NCI-H82 (cell line): ENCODE measurements at places on chromosomes 2 and 18.

DNA sequence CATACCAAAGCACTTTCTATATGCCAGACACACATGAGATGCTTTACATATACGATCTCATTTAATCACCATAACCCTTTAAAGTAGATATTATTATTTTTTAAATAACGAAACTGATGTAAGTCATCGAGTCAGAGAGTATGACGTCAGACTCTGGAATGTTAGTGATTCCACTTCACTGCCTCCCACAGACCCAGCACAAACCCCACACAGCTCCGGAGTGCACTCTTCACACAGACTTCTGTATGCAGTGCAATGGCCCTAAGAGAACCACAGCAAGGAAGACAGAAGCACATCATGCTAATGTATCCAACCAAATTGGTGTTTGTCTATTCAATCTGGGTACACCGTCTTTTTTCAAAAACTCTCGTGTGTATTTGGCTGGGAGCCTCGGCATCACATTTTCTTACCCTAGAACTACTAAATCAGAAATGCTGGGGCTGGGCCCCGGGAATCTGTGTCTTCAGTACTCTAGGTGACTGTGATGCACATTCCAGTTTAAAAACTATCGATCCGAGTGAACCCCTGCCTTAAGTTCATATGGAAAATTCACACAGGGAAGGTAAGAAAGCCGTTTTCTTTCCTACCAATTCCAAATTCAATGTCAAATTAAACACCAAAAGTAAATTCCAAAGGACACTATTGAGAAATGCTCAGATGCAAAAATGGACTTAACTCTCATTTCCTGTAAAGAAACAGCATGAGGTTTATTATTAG is 117.7 kb upstream of the ACVR1C start:
- DNase-seq, result no peak

DNA sequence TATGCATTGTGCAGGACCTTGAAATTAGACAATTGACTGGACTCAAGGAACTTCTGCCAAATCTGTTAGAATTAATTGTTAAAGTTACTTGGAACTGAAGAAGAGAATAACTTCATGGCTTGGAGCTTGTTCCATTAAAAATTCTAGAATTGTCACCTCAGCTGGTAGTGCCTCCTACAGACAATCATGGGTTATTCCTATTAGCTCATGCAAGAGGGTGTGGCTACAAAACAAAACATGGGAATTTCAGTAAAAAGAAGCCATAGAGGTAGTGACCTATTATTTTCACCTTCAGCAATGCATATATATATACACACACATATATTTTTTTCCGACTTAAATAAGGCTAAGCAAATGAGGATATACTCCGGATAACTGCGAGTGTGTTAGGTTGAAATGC is 181.9 kb upstream of the DTNA start:
- DNase-seq, result no peak

DNA sequence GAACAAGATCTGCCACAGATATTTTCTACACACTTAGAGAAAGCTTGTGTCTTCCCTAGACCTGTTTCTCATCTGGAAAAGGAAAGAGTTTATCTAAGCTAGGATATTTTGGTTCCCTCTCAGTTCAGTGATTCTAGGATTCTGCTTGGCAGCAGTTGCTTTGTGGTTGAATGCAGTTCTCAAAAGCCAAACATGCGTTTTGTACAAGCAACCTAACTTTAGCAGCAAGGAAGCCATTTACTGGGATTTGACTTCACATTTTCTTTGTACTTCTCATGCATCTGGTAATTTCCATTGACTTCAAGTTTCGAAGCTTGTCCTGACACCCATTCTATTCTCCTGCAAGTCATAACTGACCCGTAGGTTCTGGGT is 33.3 kb downstream of the VSNL1 start:
- DNase-seq, result no peak

GRCh38 chr2:215002500-215002899 is 135.9 kb downstream of the ABCA12 start:
- DNase-seq, result peak; percentile 88

DNA sequence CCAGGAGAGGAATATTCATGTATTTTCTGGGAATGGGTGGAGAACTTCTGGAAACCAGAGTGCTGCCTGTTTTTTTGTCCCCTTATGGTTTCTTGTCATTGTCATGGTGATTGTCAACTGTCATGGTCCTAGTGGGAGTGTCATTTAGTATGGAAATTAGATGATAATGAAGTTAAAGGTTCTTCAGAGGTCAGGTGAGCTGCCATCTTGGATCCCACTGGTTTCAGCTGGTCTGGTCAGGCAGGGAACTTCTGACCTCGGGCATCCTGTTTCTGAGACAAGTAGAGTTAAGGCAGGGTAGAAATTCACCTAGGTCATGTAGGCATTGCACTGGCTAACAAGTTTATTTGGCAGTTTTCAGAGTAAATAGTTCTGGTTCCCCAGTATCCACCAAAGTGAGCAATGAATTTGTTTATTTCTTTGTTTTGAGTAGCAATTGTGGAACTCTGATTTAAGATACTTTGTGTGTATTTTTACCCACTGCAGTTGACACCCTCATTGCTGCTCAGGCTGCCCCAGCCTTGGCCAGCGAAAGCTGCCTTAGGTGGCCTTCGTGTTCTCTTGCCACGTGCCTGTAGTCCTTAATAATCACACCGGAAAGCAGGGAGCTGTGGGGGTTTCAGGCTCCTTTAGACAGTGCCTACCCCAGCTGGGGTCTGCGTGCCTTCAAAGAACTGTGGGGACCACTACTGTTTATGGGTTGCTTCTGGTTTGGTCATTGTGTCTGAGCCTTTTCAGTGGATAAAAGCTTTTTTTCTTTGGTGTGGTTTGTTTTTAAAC is 48.7 kb downstream of the NCK2 start:
- DNase-seq, result no peak

- DNase-seq, result no peak
Observed at GRCh38 chr2:58376592-58376991, 135.5 kb upstream of the FANCL start.

DNA sequence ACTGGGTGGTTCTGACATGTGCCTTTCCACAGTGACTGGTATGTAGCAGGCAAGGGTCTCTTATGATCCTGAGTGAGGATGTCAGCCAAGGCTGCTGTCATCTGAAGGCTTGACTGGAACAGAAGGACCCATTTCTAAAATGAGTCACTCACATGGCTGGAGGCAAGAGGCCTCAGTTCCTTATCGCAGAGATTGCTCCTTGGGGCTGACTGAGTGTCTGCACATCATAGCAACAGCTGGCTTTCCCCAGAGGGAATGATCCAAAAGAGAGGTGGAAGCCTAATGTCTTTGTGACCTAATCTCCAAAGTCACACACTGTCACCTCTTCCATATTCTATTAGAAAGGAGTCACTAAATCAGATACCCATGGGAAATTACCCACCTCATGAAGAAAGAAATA is 114.0 kb downstream of the NEDD4L start:
- peak; percentile 30 for DNase-seq

GRCh38 chr2:74712223-74713053 is 58.4 kb downstream of the SEMA4F start:
- no peak for DNase-seq

DNA sequence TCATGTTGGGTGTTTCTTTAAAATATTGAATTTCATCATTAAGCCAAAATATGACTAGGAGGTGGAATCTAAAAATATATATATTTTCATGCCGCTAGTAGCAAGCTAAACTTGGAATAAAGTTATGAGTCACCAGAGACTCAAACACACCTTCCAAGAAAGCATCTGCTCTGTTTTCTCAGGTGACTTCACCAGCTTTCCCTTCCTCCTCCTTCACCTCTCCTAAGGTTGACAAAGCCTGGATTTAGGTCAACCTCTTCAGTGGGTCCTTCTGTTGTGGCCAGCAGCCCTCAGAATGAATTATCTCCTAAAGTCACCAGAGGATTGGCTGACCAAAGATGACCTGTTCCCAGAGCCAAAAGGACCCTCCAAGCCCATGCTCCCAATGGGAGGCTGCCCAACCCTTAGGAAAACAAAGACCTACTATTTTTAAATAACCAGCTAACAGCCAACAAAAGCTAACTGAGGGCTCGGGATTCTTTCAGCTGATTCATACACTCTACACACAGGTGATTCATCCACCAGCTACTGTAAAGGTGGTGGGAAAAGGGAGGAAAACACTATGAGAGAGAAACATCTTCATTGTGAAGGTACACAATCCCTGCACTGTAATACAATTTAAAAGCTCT is 113.9 kb downstream of the MYO5B start:
- DNase-seq, result no peak

- no peak for DNase-seq
Observed at GRCh38 chr18:51192696-51193095, 4.8 kb downstream of the MEX3C start.

GRCh38 chr18:58860747-58861231 is 3.9 kb upstream of the ZNF532 start:
- no peak for DNase-seq

DNA sequence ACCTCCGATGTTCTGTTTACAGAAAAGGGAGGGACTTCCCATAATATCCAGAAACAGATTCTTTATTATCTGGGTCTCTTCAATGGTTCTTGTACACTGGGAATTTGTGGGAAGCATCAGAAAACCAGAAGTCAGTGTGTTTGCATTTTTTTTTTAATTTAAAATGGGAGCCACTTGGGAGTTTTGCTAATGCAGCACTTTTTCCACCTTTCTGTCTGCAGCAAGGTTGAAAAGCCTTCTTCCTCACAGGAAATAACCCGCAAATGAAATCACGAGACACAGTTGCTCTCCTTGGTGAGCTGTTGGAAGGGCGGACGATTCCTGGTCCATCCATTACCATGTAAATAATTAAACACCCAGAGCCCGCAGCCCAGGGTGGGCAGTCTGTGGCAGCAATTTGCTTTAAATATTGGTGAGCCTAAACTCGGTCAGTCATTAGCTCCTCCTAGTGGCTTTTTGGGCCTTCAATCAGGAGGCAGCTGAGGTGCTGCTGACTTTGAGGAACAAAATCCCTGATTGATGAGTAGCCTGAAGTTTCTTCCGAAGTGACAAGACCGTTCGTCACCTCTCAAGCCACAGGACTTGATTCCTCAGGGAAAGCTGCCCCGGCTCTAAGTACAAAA is 471.5 kb downstream of the EPHA4 start:
- peak; percentile 41 for DNase-seq

GRCh38 chr2:55120634-55121359 is 70.5 kb upstream of the RTN4 start:
- peak; percentile 99 for DNase-seq

DNA sequence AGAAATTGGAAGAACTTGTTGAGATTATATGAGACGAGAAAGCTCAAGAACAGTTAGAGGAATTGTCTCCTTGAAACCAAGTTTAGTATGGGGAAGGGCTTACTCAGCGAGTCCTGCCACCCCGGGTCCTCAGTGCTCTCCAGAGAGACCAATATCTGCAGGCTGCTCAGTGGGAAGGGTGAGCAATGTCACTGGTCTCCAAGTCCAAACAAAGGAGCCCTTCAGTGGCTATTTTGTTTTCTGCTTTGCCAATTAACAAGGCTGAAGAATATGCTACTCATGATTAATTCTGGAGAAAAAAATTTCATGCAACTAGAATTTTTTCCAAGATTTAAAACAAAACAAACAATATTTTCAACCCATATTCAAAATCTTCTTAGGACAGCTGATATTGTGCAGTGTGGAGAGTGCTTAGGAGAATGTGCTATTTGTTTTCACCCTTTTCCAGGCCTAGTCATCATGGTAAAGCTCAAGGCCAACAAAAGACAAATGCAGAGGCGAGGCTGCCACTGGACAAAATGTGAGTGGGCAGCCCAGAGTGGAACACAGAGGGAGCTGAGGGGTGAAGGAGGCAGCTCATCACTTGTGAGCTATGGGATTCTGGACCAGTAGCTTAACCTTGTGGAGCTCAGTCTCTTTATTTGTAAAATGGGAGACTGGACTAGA is 83.8 kb upstream of the TMEM17 start:
- no peak for DNase-seq

- peak; percentile 10 for DNase-seq
Observed at GRCh38 chr2:217254111-217254510, 394.2 kb upstream of the TNP1 start.

DNA sequence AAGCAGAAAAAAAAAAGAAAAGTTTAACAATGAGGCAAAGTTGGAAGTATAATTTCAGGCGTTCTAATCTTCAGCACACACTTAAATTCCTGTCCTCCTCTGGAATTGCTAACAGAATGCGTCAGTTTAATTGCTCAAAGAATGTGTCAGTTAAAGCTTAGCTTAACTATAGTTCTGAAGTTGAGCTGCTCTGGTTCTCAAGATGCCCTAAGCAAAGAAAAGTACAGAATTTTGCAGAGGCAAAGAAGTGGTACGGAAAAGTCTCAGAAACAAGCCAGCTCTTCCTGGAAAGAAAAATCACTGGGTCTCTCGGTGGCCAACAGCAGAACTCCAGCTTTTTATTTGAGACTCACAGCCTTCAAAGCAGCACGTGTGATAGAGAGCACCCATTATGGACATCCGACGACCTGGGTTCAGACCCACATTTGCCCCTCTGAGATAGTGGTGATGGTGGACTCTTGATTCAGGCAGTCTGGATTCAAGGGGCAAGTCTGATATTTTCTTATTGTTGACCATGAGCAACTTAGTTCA is 22.2 kb upstream of the MYO3B start:
- peak; percentile 20 for DNase-seq

DNA sequence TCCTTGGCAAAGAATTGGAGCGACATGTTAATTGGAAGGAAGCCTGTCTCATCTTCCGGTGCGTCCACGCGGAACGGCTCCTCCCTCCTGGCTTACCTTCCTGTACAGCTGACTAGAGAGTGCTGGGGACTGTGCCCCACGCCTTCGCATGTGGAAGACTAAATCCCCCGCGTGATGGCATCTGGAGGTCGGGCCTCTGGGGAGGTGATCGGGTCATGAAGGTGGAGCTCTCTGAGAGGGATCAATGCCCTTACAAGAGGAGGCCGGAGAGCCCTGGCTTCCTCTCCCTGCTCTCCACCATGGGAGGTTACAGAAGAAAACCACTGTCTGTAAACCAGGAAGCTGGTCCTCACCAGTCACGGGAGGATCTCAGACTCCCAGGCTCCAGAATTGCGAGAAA is 104.1 kb upstream of the OTOS start:
- no peak for DNase-seq

DNA sequence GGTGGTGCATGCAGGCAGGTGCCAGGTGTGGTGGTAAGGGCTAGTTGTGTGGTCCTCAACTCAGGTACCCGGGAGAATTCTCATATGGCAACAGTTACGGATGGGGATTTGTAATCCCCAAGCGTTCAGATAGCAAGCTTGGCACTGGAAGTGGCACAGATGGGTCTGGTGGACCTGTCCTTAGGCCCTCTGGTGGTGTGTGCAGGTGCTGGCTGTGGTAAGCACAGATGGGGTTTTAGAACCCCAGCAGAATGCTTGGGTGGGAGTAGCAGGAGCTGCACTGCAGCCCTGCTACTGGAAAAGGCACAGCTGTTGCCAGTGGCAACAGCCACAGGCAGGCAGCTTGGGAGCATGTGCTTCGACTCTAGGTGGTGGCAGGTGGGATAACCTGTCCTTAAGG is 948.2 kb upstream of the FAM98A start:
- DNase-seq, result peak; percentile 26

GRCh38 chr2:240603846-240604245 is 17.3 kb downstream of the CAPN10 start:
- no peak for DNase-seq

- DNase-seq, result no peak
Observed at GRCh38 chr18:70355620-70356385, 67.0 kb downstream of the SOCS6 start.

- DNase-seq, result no peak
Observed at GRCh38 chr2:176325732-176326131, 56.5 kb downstream of the MTX2 start.

GRCh38 chr2:100820523-100821254 is 750 bp downstream of the NPAS2 start:
- no peak for DNase-seq
